Activated CD8-positive, alpha-beta memory T cell treated with anti-CD3 and anti-CD28 coated beads, Interleukin-2, amount 50 U/mL, for 4 hours (primary cell): ENCODE measurements at places on chromosomes 3 and 15.

GRCh38 chr15:28904541-28905315, 19.0 kb downstream of the APBA2 start:
- no peak for DNase-seq

DNA sequence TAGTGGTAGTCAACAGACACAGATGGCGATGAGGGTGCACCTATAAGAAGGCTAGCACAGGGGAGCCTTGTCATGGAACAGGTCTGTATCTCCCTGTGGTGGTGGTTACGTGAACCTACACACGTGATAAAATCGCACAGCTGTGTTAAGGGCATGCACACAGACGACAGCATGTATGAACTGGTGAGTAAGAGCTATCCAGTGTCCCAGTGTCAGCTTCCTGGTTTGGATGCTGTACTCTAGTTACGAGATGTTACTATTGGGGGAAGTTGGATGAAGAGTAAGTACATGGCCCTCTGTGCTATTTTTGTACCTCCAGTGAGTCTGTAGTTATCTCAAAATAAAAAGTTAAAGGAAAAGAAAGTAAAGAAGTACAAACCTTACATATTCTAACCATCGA, 38.2 kb downstream of the MTMR10 start:
- DNase-seq = no peak

DNA sequence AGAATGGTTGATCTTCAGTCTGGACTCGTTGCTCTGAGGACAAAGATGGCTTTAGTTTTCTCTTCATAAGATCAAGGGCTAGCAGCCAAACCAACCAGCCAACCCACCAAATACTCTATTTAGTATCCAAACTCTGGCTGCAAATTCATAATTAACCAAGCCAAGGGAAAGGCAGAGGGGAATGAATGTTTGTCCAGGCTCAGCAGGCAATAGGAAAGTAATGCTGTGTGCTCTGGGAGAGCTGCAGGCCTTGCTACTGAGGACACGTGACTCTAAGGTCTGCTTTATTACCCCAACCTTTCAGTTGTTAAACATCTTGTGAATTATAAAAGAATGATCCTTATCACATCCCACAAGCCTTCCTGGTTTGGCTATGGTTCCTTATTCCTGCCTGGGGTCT, 52.3 kb upstream of the GALNT15 start:
- DNase-seq = no peak

DNA sequence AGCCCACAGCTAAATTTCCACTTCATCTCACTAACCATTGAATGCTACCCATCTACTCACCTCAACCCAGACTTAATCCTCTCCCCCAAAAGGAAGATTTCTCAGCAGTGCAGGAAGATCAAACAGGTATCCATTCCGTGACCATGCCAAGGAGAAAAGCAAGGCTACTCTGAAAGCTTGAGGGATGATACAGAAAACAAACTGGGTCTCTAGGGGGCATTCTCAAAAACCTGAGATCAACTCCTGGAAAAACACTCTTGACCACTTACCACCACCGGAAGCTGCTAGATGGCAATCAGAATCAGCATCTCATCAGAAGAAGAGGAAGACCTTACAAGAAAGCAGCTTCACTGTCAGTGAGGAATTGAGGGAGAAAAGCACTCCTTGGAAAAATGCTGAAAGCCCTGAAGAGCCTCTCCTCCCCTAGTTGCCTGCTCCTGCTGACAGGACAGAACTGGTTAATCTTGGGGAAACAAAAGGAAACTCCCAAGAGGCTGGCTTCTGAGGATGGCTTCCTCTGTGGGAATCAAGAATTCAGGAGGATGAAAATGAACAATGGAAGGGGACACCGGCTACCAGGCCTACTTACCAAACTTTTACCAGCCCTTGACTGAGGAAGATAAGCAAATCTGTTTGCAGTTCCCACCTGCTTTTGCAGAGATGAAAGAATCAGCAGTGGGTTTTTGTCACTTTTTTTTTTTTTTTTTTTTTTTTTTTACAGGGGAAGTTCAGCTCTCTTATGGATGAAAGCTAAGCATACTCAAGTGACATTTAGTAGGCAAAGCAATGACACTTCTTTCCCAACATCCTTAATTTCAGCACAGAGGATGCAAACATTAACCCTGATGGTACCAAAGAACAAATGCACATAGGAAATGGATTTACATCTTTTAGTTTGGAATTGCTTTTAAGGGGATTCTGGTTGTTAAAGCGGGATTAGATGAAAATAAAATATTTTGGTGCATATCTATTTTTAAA, at the start of gene ATP8B4:
TSS of gene ATP8B4 (minus strand) at position 171 of the 978 bp plus-strand sequence. CDS start 12,267 bp downstream, outside the sequence.
- DNase-seq = no peak

GRCh38 chr3:45844616-45845015, 2.7 kb upstream of the LZTFL1 start:
- no peak for DNase-seq

DNA sequence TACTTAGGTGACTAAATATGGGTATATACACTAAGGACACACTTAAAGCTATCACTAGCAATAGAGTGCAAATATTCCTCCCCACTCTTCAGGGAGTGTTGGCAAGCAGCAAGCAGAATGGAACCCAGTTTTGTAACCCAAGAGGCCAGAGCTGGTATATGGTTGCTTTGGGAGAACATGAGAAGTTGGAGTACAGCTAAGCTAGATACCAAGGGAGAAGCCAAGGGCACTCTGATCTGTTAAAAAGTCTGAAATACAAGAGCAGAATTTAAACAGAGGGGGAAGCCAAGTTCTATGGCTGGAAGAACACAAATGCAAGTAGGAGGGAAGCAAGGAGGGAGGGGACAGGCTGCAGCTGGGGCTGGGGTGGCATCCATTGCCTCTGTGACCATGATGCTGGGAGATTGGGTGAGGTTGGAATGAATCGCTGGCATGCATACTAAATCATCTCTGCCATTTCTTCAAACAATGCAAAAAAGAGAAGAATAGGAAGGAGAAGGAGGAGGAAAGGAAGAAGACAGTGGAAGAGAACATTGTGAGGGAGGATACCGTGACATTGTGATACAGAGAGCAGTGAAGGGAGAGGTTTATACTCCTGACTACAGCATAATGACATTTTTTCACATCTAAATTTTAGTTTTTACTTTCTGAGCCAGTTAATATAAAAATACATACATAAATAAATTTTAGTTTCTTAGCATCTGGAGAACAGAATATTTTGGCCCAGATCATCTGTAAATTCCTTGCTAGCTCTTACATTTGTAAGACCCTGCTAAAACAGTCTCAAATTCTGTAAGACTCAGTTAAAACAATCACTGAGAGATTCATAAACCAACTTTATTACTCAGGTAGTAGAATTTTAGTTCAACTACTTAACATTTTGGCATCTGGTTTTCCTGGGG, 9.0 kb upstream of the ANXA2 start:
- no peak for DNase-seq

DNA sequence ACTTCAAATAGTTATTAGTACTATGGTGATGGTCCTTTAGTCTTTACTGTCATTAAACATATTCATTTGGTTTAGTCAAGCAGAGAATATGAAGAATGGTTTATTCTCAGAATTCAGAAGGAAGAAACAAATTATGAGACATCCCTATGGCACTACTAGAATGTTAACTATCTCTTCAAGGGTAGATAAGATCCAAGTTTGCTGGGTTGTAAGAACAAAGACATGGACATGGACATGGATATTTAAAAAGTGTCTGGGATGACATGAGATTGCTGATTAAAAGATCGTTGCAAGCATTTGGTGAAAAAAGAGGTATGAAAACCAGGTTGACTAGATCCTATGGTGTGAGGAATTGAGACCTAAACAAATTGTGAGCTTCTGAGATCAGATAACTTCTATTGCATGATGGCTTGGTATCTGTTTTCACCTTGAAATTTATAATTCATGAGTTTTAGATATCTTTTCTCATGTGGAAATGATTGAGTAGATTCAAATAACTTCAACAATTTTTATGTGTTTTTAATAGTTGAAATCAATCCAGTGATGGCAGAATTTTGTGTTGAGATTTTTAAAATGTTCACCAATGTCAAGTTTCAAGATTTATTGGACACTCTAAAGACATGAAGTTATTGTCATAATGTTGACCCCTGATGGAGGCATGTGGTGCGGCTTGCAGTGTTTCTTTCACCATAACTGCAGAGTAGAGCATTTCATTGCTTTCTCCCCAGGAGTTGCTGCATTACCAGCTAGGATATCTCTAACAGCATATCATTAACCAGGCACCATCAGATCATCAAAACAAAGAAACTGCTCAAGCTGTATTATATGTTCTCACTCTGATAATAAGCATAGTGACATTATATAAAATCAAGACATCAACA, 72.6 kb downstream of the NAALADL2 start:
- no peak for DNase-seq
